ENCODE measurements at places on chromosomes 16 and 17.
A peak's percentile ranks its signal among the peaks of the same experiment; 100 is the strongest.

- no peak for DNase-seq
Measured at GRCh38 chr17:4808378-4808767, 1.4 kb downstream of the PLD2 start.

DNA sequence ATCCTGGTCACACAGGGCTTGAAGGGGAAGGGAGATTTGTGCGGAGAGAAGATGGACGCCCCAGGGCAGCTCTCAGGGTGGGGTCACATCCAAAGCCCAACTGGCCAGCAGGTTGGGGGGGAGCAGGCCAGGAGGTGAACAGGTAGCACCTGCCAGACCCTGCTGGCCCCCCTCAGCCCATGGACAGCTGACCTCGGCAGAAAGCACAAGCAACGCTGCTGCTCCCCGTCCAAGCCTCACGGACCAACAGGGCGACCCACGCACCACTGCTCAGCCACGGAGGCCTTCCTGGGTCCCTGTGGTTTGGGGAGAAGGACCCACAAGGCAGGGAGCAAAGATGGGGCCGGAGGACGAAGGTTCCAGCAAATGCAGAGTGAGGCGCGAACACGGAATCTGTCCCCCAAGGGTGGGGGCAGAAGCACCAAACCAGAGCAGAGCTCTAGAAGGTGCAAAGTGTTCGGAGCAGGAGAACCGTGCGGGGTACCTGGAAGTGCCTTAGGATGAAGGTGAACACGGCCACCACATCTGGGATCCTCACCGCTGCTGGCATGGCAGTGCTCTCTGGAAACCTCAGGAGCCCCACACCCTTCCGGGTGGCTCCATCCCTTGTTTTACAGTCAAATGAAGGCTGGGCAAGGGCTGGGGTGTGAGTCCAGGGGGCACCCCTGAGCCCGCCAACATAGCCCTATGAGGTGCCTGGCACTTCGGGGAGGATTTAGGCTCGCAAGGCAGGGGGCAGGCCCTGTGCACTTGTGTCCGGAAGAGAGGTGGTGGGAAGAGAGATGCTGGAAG lies 17.9 kb downstream of the CEP295NL start:
- no peak for DNase-seq

- no peak for DNase-seq
Measured at GRCh38 chr17:78020717-78021108, 62.2 kb downstream of the TNRC6C start.

GRCh38 chr17:2452216-2452750 lies 51.4 kb upstream of the MNT start:
- no peak for DNase-seq

GRCh38 chr16:79628501-79628975 lies 28.0 kb upstream of the MAF start:
- DNase-seq, result no peak

DNA sequence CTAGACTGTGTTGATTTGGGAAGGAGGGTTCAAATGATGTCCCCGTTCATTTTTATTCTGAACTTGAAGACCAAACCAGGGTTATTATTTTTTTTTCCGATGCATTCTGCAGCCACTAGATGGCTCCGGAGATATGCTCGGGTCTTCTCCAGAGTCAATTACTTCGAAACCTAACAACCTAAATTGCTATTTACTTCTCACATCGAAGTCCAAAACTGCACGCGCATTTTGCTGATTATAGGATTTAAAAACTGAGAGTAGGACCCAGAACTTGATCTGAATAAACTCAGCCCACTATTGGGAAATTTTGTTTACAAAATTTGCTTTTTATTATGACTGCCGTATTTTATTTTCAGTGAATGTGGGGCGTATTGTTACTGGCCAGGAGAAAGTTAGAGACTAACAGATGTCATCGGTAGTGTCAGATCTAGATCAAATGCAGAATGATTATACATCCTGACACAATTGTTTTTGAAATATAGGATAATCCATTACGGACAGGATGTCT lies 263.8 kb downstream of the HS3ST3A1 start:
- no peak for DNase-seq

DNA sequence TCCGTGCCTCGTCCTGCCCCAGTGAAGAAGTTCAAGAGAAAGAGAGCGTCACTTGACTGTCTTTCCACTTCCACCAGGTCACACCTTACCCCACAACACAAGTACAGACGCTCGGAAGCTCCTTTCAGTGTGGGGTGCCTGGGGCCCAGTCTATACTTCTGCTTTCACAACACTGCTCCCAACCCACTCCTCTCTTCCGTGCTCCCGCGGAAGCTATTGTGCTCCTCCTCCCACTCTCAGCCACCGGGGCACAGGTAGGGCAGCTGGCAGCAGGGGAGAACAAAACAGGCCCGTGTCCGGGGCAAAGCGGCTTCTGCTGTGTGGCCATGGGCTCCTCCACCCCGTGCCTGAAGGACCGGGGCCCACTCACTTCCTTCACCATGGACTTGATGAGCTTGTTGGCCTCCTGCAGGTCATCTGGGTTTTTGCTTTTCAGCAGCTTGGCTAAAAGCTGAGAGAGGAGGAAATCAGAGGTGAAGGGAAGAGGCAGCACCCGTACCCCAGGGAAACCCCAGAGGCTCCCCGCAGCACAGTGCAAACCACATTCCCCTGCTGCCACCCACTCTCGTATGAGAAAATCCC lies 18.9 kb downstream of the GGA3 start:
- no peak for DNase-seq

DNA sequence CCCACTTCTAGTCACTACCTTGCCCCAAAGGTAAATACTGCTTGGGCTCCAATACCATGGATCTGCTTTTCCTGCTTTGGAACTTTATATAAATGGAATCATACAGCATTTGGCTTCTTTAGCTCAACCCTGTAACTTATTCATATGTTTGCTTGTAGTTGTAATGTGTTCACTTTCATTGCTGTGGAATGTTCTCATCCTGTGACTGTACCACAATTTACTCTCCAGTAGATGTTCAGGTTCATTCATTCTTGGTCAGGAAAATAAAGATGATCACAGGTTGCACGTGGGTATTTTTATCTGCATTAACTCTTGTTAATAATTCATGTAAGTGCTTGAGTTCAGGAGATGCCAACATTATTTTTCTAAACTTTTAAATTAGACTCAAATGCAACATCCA lies 6.7 kb upstream of the BEAN1 start:
- no peak for DNase-seq

GRCh38 chr17:7839876-7840261 lies 5.9 kb downstream of the KDM6B start:
- no peak for DNase-seq

GRCh38 chr17:5630434-5630833 lies 46.1 kb upstream of the NLRP1 start:
- DNase-seq, result no peak

GRCh38 chr16:88527186-88527936 lies 42.8 kb upstream of the ZC3H18 start:
- DNase-seq, result peak; percentile 31

- DNase-seq, result no peak
Measured at GRCh38 chr17:56884483-56885311, 29.2 kb downstream of the TRIM25 start.

- DNase-seq, result no peak
Measured at GRCh38 chr17:3385869-3386816, at the start of gene OR3A2. TSS of gene OR3A2 (minus strand) at chr17:3386308.

DNA sequence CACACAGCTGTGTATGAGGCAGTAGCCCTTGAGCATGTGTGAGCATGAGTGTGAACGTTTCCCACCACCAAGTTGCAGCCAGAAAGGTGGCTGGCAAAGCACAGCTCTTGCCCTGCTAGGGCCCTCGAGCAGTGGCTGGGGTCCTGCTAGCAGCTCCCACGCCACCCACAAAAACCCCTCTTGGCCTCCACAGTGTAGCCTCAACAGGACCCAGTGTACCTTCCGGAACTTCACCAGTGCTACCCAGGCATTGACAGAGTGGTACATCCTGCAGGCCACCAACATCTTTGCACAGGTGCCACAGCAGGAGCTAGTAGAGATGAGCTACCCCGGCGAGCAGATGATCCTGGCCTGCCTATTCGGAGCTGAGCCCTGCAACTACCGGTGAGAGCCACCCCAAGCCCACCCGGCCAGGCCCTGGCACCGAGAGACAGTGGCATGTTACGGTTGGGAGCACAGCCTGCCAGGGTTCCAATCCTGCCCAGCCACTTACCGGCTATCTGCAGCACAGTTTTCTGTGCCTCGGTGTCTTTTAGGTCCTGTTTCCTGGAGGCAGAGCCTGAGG lies 53.1 kb downstream of the SCNN1B start:
- DNase-seq, result no peak

Data from stimulated activated CD8-positive, alpha-beta memory T cell treated with anti-CD3 and anti-CD28 coated beads, Interleukin-4, amount 100 ng/mL, for 1 hour (primary cell).